ENCODE measurements at places on chromosomes 1 and 21.

GRCh38 chr1:41713141-41713540, 205.6 kb downstream of the HIVEP3 start:
- DNase-seq: no peak

- no peak for DNase-seq
Observed at GRCh38 chr1:93661829-93662474, 19.7 kb downstream of the BCAR3 start.

GRCh38 chr1:34876406-34876805, 16.9 kb upstream of the SMIM12 start:
- no peak for DNase-seq

- DNase-seq: no peak
Observed at GRCh38 chr1:13702425-13703127, 2.6 kb downstream of the PRDM2 start.

- no peak for DNase-seq
Observed at GRCh38 chr1:213284626-213285025, 233.6 kb downstream of the RPS6KC1 start.

GRCh38 chr1:37177230-37177864, 143.0 kb upstream of the GRIK3 start:
- DNase-seq: no peak

- no peak for DNase-seq
Observed at GRCh38 chr1:191953526-191953925, 204.7 kb upstream of the RGS18 start.

DNA sequence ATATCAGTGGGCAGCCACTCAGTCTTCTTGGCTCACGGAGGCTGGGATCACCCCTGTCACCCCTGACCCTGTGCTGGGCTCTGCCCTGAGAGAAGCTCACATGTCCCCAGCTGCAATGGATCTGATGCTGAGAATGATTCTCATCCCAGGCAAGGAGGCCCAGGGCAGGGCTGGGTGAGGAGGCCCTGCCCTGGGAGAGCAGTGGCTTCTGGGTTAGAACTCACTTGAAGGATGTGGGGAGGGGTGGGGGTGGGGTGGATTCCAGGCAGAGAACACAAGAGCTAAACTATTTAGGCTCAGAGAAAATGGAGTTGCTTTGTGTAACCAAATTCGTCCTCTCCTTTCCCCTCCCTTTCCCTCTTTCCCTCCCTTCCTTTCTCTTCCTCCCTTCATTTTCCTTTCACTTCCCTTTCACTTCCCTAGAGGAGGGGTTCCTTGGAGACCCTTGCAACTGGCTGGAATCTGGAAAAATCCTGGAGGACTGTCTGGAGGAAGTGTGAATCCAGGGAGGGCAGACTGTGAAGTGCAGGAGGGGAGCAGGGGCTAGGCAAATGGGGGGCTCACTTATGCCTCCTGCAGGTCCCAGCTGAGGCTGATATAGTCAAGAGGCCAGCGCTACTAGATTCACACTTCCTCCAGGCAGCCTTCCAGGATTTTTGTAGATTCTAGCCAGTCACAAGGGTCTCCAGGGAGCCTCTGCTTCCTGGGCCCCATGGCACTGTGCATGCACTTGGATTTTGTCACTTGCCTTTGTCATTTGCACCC, 47.0 kb downstream of the IGSF21 start:
- DNase-seq: no peak

GRCh38 chr1:174160603-174161002, 1.3 kb downstream of the RABGAP1L start:
- no peak for DNase-seq
